ENCODE measurements at places on chromosomes 7 and 10. TPM values are rescaled to one million over a fixed set of nuclear protein-coding genes. Genes with fewer than 3 reads are reported as not detected.

GRCh38 chr7:4097001-4097609, 585.0 kb upstream of the FOXK1 start:
- no peak for DNase-seq

DNA sequence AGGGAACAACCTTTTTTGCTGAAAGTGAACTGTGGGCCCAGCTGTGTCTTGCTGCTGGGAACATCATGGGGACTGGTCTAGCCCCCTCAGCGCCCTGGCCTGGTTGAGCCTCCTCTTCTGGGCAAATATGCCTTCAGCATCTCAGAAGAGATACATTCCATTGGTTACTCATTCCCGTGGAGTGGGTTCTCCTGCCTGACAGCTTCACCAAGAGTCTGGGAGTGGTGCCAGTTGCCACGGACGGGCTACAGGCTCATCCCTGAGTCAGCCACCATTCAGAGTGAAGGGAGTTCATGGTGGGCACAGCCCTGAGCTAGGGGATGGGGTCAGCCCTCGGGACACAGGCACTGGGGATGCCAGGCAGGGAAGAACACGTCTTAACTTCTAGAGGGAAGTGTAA, 81.9 kb downstream of the RAMP3 start:
- DNase-seq, result no peak

The DDX21 gene
- total RNA-seq, result 281 TPM

DNA sequence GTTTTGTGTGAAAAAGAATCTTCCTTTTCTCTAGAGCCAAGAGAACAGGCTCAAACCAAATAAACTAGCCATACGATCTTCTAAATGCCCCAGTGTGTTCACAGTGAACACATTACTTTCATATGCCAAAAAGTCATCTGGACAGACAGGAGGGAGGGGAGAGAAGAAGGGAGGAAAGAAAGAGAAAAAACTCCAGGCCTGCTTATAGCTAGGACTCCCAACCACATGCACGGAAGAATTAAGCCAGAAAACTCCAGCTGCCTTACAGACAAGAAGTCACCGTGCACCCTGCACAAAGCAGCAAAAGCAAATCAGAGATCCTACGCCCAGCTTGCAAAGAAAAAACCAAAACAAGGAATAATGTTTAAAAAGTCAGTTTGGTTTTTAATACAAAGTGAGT, 34.3 kb downstream of the SNX8 start:
- DNase-seq, result no peak

DNA sequence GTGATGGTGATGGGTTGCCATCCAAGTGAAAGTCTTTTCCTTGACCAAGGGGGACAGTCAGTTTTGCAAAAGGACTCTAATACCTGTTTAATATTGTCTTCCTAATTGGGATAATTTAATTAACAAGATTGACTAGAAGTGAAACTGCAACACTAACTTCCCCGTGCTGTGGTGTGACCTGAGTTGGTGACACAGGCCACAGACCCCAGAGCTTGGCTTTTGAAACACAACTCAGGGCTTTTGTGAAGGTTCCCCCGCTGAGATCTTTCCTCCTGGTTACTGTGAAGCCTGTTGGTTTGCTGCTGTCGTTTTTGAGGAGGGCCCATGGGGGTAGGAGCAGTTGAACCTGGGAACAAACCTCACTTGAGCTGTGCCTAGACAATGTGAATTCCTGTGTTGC, 6.9 kb downstream of the PPIF start:
- no peak for DNase-seq

- DNase-seq, result no peak
Observed at GRCh38 chr10:122328676-122329075, 45.8 kb upstream of the PLEKHA1 start.

GRCh38 chr7:38934051-38934450, 25.1 kb upstream of the VPS41 start:
- no peak for DNase-seq

DNA sequence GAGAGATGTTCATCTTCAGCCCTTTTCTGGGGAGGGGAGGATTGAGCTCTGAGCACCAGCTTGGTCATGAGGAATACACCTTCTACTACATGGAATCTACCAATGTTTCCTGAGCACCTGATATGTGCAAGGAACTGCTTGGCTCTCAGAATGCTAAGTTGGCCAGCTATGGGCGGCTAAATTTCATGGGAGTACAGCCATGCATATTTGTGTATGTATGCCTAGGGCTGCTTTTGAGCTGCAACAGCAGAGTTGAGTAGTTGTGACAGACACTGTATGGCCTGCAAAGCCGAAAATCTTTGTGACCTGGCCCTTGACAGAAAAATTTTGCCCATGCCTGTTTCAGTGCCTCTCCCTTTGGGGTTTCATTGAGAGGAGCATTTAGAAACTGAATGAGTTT, 44.9 kb downstream of the NPY start:
- DNase-seq, result no peak

DNA sequence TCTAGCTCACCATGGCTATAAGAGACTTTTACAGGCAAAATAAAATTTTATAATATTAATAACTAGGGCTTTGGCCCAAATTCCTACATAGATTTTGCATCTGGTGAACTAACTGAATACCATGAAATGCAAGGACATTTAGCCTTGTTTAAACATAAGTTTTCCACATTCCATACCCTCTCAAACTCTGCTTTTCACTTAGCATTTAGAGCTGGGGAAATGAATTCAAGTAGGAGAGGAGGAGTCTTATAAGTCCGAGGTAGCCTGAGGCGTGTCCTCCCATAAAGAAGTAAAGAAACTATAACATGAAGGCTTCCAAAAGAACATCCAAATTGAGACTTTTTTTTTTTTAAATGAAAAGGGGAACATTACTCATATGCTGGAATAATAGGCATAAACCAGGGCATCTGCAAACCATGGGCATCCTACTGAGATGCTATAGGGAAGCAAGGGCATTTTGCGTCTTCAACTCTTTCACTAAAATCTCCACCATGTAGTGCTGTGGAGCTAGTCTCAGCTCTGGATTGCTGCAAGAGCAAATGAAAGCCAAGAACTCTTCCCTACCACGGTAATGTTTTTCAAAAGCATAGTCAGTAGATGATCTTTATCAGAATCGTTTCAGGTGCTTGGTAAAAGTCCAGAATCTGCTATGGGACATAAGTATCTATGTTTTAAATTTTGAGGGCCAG, 79.1 kb downstream of the PALS2 start:
- no peak for DNase-seq

DNA sequence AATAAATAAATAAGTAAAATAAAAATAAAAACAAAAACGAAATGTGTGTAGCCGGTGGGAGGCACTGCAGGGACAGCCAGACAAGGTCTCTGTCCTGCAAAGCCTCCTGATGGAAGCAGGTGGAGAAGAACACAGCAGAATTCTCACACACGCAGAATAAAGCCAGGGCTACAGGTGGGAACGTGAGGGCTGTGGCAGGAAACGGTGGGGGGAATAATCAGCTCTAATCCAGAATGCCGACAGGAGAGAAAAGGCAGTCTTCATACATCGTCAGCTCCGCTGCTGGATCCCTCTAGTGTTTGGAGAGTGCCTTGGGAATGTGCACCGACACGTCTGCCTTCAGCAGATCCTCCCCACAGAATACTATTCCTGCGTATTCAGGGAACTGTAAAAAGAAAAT, 6.8 kb upstream of the SNX8 start:
- no peak for DNase-seq
